Adrenal gland (tissue), 19 donors: ENCODE measurements at places on chromosomes 1 and 21. TPM values are rescaled to one million over a fixed set of nuclear protein-coding genes. Genes with fewer than 3 reads are reported as not detected.

Gene KRTAP19-1
- not detected for total RNA-seq

Gene DENND2D
- total RNA-seq, result 46.5 TPM

Gene SLC25A24
- total RNA-seq, result 18.8 TPM

Gene PGLYRP4
- not detected for total RNA-seq

Gene SLFNL1
- 0.26 TPM for total RNA-seq

Gene TIAM1
- total RNA-seq, result 8.4 TPM

Gene IGSF9
- total RNA-seq, result 0.23 TPM

Gene ADGRB2
- total RNA-seq, result 3.4 TPM

Gene SLAMF9
- not detected for total RNA-seq

- H3K4me3 ChIP-seq, result no peak overlapping the region
- H3K27me3 ChIP-seq, result no peaks in the 10 kb centered on the region
- no peak overlapping the region for H3K27ac ChIP-seq
- DNase-seq, result no peak
Observed at GRCh38 chr1:244329591-244330317, 122.0 kb downstream of the ADSS2 start.

- H3K4me1 ChIP-seq, result peaks cover 71% of the 10 kb centered on the region
- DNase-seq, result no peak
- H3K27ac ChIP-seq, result peak overlapping the region; percentile 23
- H3K36me3 ChIP-seq, result no peaks in the 10 kb centered on the region
Observed at GRCh38 chr1:179968994-179969919, 14.6 kb downstream of the CEP350 start.

DNA sequence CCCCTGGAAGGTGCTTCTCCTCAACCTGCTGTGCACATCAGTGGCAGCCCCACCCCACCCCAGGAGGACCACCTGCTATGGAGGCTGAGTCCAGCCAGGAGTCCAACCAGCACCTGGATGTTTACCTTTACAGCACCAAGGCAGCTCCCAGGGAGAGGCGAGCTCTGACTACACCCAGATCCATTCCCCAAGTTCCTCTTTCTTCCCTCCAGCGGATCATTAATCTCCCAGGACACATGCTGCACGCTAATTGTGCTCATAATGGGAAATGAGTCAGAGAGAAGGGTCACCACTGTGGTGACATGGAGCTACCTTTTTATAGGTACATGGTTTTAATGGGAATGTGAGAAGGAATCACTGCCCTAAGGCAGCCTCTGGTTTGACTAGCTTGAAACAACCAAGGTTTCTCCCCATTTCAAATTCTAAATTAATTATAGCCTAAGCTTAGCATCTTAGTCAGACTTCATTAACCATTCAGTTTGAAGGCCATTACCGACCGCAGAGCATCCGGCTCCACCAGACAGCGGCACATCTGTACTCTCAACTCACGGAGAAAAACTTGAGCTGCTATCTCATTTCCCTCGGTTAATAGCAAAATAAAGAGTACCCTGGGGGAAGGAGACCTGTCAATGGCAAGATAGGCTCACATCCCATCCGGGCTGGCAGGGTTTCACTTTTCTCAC is 173.1 kb upstream of the GALNT2 start:
- no peaks in the 10 kb centered on the region for H3K27me3 ChIP-seq
- no peaks in the 10 kb centered on the region for H3K36me3 ChIP-seq
- no peak overlapping the region for H3K4me3 ChIP-seq
- H3K27ac ChIP-seq, result no peak overlapping the region
- no peaks in the 10 kb centered on the region for H3K4me1 ChIP-seq

DNA sequence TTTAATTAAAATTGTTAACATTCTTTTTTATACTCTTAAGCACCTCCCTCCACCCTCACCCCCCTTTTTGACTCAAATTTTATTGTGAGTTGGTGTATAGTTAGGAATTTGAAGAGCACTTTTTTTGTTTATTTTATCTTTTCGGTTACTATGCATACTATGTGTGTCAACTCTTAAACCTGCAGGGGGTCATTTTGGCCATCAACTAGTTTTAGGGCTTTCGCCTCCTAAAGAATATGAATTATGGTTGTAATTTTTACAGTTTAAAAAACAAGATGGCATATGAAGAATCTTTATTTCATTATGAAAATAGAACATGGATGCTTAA is 9.7 kb downstream of the BACH1 start:
- no peaks in the 10 kb centered on the region for H3K36me3 ChIP-seq
- H3K4me3 ChIP-seq, result no peak overlapping the region
- no peak overlapping the region for H3K27ac ChIP-seq
- H3K27me3 ChIP-seq, result no peaks in the 10 kb centered on the region
- H3K4me1 ChIP-seq, result peaks cover 33% of the 10 kb centered on the region

- H3K36me3 ChIP-seq, result no peaks in the 10 kb centered on the region
- no peaks in the 10 kb centered on the region for H3K4me1 ChIP-seq
- DNase-seq, result no peak
- no peak overlapping the region for H3K27ac ChIP-seq
- H3K27me3 ChIP-seq, result no peaks in the 10 kb centered on the region
- no peak overlapping the region for H3K4me3 ChIP-seq
Observed at GRCh38 chr1:226797151-226797550, 58.1 kb upstream of the ITPKB start.

DNA sequence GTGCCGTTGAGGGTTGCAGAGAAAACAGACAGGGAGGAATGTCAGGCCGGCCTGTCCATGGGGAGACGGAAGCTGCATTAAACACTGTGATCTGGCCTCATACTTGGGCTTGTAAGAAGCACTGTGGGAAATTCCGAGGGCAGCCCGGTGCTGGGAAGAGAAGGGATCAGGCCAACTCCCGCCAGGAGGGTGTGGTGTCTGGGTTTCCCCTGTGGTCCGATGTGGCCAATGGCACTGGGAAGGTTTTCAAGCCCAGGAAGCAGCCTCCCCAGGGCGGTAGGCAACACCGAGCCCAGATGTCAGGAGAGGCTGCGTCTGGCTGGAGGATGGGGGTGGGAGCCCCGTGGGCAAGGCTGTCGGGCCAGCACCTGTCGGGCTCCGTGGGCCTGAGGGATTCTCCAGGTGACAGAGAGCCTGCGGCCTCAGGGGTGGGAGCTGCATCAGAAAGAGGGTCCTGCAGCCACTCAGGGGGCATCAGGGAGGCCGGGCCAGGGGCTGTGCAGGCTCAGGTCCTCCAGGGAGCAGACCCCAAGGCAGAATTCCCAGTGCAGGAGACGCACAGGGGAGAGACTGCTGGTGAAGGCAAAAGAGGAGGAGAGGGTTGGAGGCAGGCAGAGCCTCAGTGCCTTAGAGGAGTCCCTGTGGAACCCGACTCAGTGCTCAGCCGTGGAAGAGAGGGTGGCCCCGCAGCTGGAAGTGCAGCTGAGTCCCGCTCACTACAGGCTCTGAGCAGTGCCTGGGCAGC is 8.4 kb downstream of the UBASH3A start:
- DNase-seq, result no peak
- no peaks in the 10 kb centered on the region for H3K36me3 ChIP-seq
- H3K27me3 ChIP-seq, result no peaks in the 10 kb centered on the region
- H3K4me1 ChIP-seq, result no peaks in the 10 kb centered on the region

GRCh38 chr1:43592974-43593683 is 56.8 kb upstream of the KDM4A start:
- no peak for DNase-seq
- no peaks in the 10 kb centered on the region for H3K27me3 ChIP-seq
- H3K4me1 ChIP-seq, result no peaks in the 10 kb centered on the region
- H3K27ac ChIP-seq, result no peak overlapping the region
- no peak overlapping the region for H3K4me3 ChIP-seq
- H3K36me3 ChIP-seq, result no peaks in the 10 kb centered on the region

DNA sequence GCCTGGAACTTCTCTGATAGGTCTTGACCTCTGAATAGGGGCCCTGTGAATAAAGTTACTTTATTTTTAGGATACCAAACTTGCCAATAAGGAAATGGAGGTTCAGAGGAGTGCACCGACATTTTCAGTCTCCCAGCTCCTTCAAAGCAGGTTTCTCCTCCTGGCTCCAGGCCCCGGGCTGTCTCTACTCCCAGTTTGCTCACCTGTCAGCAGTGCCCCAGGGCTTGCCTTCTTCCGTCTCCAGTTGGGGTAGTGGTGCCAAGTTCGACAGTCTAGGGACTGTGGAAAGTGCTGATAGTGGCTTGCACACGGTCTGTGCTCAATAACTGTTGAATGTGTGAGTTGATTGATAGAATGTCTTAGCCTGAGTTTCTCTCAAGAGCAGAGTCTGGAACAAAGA is 149.2 kb downstream of the ACTL8 start:
- no peaks in the 10 kb centered on the region for H3K36me3 ChIP-seq
- H3K27me3 ChIP-seq, result no peaks in the 10 kb centered on the region
- H3K27ac ChIP-seq, result no peak overlapping the region
- H3K4me3 ChIP-seq, result no peak overlapping the region

DNA sequence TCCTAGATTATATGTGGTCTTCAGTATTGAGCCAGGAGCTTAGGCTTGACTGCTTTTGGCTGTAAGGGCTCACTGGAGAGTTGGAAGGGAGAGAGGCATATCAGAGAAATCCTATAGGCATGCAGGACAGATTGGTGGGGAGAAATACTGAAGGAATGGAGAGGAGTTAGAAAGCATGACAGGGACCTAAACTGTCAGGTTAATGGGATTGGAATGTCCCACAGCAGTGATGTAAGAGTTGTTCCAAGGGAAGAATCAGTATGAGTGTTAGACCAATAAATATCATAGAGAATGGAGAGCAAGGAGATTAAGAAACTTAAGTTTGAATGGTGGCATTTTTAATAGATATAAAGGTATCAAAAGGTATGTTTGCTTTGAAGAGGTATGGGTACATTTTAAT is 39.7 kb downstream of the SLC35A3 start:
- H3K27me3 ChIP-seq, result no peaks in the 10 kb centered on the region
- H3K4me3 ChIP-seq, result no peak overlapping the region
- no peaks in the 10 kb centered on the region for H3K36me3 ChIP-seq
- DNase-seq, result no peak
